ENCODE measurements at places on chromosomes 11 and 22.

- no peak overlapping the region for H3K27ac ChIP-seq
- no peaks in the 10 kb centered on the region for H3K27me3 ChIP-seq
- H3K4me1 ChIP-seq: no peaks in the 10 kb centered on the region
- DNase-seq: no peak
- no peak overlapping the region for H3K4me3 ChIP-seq
These were observed 90.2 kb upstream of the ISX start for GRCh38 chr22:34975721-34976120.

GRCh38 chr11:16981651-16982194 lies 32.5 kb downstream of the PLEKHA7 start:
- H3K4me3 ChIP-seq: no peak overlapping the region
- H3K4me1 ChIP-seq: peaks cover 17% of the 10 kb centered on the region
- DNase-seq: no peak
- H3K36me3 ChIP-seq: peaks cover 4% of the 10 kb centered on the region
- no peak overlapping the region for H3K27ac ChIP-seq

DNA sequence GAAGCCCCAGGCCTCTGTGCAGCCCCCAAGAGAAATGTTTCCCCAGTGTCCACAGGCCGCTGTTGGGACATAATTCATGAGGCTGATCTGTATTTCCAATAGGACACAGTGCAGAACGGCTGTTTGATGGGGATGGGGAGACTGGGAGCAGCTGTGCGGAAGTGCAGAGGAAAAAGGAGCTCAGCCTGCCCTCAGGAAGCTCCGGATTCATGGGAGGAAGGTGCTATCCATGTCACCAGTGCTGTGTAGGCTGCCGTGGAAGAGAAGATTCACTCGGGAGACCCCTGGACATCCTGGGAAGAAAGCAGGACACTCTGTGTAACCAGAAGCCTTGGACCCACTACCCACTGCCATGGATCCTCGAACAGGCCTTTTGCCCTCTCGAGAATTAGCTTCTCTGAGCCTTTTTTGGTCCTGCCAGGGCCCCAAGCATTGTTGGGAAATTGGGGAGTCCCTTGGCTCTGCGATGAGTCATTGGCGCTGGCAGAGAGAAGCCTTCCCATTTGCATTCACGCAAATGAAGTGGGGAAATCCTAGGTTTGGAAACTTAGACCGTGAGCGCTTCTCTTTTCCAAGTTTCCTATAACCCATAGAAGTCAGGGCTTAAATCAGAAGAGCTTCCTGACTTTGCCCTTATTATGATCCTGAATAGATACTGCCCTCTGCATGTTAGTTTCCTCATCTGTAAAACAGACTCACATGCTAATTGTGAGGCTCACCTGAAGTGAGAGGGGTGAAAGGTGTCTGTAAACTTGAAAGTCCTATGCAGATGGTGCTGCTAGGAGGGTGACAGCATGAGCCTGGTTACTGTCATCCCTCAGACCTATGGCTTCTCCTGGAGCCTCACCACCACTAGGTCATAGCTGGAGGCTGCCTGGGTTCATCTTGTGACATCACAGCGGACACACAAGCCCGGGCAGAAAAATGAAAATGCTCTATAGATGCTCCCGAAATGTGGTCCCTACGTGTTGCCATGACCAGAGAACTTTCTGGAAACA lies 229.2 kb upstream of the B3GAT1 start:
- peaks cover 73% of the 10 kb centered on the region for H3K27me3 ChIP-seq
- no peak overlapping the region for H3K27ac ChIP-seq
- peaks cover 2% of the 10 kb centered on the region for H3K4me1 ChIP-seq
- DNase-seq: no peak

DNA sequence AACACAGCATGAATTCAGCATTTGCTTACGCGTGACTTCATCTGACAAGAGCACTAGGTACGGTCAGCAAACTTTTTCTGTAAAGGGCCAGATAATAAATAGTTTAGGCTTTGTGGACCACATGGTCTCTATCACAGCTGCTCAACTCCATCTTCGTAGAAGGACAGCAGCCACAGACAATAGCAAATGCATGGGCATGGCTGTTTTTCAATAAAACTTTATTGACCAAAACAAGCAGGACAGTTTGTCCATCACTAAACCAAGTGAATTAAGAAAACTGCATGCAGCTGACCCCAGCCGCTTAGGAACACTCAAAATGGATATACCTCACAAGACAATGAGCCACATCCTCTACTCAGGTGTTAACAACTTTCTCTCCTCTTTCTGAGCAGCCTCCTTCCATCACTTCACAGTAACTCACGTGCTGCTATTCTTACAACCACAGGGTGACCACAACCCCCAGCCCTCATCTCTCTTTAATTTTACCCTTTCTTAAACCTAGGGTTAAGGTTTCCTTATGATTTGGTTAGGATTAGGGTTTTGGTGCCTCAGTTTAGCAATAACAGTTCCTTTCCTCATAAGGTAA lies 22.7 kb upstream of the ARHGAP32 start:
- H3K36me3 ChIP-seq: no peaks in the 10 kb centered on the region
- H3K4me3 ChIP-seq: no peak overlapping the region
- no peak for DNase-seq
- no peak overlapping the region for H3K27ac ChIP-seq
- H3K27me3 ChIP-seq: no peaks in the 10 kb centered on the region
- no peaks in the 10 kb centered on the region for H3K4me1 ChIP-seq

- H3K27me3 ChIP-seq: no peaks in the 10 kb centered on the region
- no peak overlapping the region for H3K27ac ChIP-seq
- H3K4me3 ChIP-seq: no peak overlapping the region
- H3K4me1 ChIP-seq: peaks cover 11% of the 10 kb centered on the region
- peaks cover 7% of the 10 kb centered on the region for H3K36me3 ChIP-seq
- DNase-seq: no peak
These were observed 81.4 kb downstream of the SLC1A2 start for GRCh38 chr11:35337914-35338305.

- no peaks in the 10 kb centered on the region for H3K36me3 ChIP-seq
- H3K4me1 ChIP-seq: no peaks in the 10 kb centered on the region
These were observed 15.5 kb upstream of the ZFTA start for GRCh38 chr11:63783925-63784592.

DNA sequence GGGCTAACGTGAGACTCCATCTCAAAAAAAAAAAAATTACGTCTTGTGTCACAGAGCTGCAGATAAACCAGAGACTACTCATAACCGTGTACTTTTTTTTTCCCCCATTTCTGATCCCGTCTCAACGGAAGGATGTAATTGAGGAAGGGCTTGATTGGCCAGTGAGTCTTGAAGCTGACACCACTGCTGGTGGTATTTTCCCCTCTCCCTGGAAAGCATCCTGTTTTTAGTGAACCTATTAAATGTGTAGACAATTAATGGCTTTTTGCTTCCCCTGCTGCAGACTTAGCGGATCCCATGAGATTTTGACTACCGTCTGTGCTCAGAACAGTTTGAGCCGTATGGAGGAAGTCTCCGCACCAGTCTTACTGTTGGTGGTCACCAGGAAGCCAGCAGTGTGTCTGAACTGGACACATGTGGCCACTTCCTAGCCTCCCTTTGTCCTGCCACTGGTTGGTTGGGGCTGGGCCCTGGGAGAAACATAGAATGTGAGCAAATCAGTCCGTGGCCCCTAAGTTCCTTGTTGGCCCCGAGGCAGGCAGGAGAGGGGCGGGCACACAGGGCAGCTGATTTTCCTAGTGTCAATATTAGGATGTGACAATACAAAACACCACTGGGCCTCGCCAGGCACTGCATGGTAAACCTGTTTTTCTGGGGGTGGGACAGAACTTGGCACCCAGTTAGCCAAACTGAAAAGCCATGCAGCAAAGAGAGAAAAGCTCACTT lies 3.1 kb downstream of the BIK start:
- H3K27me3 ChIP-seq: no peaks in the 10 kb centered on the region
- H3K27ac ChIP-seq: no peak overlapping the region
- H3K4me3 ChIP-seq: no peak overlapping the region
- peaks cover 2% of the 10 kb centered on the region for H3K4me1 ChIP-seq
- peaks cover 7% of the 10 kb centered on the region for H3K36me3 ChIP-seq

- no peak overlapping the region for H3K4me3 ChIP-seq
- H3K36me3 ChIP-seq: no peaks in the 10 kb centered on the region
- no peaks in the 10 kb centered on the region for H3K4me1 ChIP-seq
- DNase-seq: no peak
- H3K27ac ChIP-seq: no peak overlapping the region
- H3K27me3 ChIP-seq: peaks cover 29% of the 10 kb centered on the region
These were observed 944 bp downstream of the C11orf86 start for GRCh38 chr11:66976028-66976467.

GRCh38 chr11:33976495-33977199 lies 74.9 kb upstream of the CAPRIN1 start:
- no peaks in the 10 kb centered on the region for H3K4me1 ChIP-seq
- DNase-seq: no peak
- H3K36me3 ChIP-seq: no peaks in the 10 kb centered on the region
- H3K27me3 ChIP-seq: peaks cover 27% of the 10 kb centered on the region
- no peak overlapping the region for H3K27ac ChIP-seq
- H3K4me3 ChIP-seq: no peak overlapping the region

DNA sequence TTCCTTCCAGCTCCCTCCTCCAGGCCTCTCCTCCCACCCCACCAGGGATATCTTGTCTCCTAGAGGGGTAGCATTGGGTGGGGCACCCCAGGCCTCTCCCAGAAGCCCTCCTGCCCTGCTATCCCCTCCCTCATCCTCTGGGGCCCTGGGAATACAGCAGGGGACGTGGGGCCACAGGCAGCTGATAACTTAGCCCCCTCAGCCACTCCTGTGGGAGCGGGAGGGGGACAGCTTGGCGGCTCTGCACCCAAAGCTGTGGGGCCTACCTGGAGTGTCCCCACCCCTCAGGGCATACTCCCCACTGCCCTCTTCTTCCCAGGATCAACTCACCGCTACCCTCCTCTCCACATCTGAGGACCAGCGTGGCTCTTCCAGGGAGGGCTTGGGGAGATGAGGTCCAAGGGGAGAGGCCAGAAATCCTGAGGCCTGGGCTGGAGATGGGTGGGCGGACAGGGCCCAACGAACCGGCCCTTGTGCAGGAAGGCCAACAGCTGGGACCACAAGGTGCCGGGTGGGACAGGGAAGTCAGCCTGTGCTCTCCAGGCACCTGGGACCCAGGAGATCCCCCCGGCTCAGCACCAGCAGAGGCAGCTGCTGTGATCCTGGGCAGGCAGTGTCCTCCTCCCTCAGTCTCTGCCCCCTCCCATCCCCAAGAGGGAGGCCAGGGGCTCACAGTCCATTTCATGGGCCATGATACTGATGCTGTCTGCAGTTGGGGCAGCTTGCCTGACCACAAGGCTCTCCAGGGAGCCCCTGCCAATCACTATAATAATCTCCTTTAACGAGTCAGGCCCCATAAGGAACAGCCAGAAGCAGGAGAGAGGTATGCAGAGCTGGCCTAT lies 23.2 kb downstream of the NEAT1 start:
- no peaks in the 10 kb centered on the region for H3K27me3 ChIP-seq
- H3K36me3 ChIP-seq: peaks cover 51% of the 10 kb centered on the region
- H3K4me1 ChIP-seq: peaks cover 27% of the 10 kb centered on the region

GRCh38 chr11:124746621-124747243 lies 5.3 kb downstream of the VSIG2 start:
- peaks cover 4% of the 10 kb centered on the region for H3K4me1 ChIP-seq
- H3K27me3 ChIP-seq: peaks cover 11% of the 10 kb centered on the region

DNA sequence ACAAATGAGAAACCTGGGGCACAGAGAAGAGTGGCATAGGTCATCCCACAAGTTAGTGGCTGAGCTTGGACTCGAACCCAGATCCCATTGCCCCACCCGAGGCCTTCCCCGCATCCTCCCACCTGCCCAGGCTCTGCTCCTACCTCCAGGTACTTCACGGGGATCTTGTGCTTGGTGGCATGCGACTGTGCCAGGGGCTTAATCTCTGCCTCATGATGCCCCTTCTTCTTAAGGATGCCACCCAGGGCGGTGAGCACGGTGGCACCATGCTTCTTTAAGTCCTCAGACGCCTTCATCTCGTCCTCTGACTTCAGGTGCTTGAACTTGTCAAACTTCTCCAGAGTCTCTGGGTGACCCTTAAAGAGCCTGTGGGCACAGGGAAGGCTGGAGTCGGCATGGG lies 6.4 kb downstream of the MB start:
- peaks cover 34% of the 10 kb centered on the region for H3K27me3 ChIP-seq
- H3K4me3 ChIP-seq: no peak overlapping the region
- DNase-seq: no peak
- no peak overlapping the region for H3K27ac ChIP-seq

DNA sequence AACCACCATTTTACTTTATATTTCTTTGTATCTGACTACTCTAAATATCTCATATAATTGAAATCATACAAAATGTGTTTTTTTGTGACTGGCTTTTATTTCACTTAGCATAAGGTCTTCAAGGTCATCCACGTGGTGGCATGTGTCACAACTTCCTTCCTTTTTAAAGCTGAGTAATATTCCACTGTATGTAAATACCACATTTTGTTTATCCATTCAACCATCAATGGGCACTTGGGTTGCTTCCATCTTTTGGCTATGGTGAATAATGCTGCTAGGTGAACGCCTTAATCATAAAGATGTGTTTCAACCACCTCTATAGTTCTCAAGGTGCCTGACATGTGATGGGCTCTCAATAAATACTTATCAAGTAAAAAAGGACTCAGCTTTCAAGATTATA lies 15.5 kb downstream of the RAB30 start:
- no peak overlapping the region for H3K4me3 ChIP-seq
- H3K4me1 ChIP-seq: peaks cover 20% of the 10 kb centered on the region
- H3K27ac ChIP-seq: no peak overlapping the region

GRCh38 chr22:43860831-43861230 lies 1.5 kb downstream of the SULT4A1 start:
- no peaks in the 10 kb centered on the region for H3K4me1 ChIP-seq
- H3K27me3 ChIP-seq: peaks cover 94% of the 10 kb centered on the region
- no peak overlapping the region for H3K4me3 ChIP-seq
- H3K36me3 ChIP-seq: no peaks in the 10 kb centered on the region

GRCh38 chr11:75853971-75854370 lies 39.0 kb downstream of the UVRAG start:
- no peak overlapping the region for H3K27ac ChIP-seq
- peaks cover 14% of the 10 kb centered on the region for H3K36me3 ChIP-seq
- no peaks in the 10 kb centered on the region for H3K27me3 ChIP-seq
- H3K4me3 ChIP-seq: no peak overlapping the region

- peaks cover 34% of the 10 kb centered on the region for H3K27me3 ChIP-seq
- H3K4me1 ChIP-seq: peaks cover 9% of the 10 kb centered on the region
- peaks cover 2% of the 10 kb centered on the region for H3K36me3 ChIP-seq
These were observed 103.4 kb downstream of the BRD1 start for GRCh38 chr22:49724030-49724892.

DNA sequence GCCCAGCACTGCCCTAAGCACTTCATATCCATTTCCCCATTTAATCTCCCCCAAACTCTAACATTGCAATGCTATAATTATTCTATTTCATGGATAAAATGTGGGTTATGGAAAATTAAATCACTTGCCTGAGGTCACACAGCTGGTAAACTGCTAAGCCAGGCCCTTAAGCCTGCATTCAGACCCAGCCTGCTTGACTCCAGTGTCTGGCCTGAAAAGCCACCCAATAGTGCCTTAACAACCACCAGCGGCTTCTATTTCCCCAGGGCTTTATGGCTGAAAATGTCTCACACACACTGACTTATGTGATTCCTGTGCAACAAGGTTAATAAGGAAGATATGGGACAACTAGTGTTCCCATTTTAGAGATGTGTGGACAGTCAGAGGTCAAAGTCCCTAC lies 178.5 kb upstream of the SNX19 start:
- H3K4me3 ChIP-seq: no peak overlapping the region
- no peaks in the 10 kb centered on the region for H3K4me1 ChIP-seq
- H3K27me3 ChIP-seq: no peaks in the 10 kb centered on the region
- no peak overlapping the region for H3K27ac ChIP-seq
- no peaks in the 10 kb centered on the region for H3K36me3 ChIP-seq

All from effector memory CD8-positive, alpha-beta T cell (primary cell).